DMS79 (cell line): ENCODE measurements at places on chromosomes 12 and 14.

DNA sequence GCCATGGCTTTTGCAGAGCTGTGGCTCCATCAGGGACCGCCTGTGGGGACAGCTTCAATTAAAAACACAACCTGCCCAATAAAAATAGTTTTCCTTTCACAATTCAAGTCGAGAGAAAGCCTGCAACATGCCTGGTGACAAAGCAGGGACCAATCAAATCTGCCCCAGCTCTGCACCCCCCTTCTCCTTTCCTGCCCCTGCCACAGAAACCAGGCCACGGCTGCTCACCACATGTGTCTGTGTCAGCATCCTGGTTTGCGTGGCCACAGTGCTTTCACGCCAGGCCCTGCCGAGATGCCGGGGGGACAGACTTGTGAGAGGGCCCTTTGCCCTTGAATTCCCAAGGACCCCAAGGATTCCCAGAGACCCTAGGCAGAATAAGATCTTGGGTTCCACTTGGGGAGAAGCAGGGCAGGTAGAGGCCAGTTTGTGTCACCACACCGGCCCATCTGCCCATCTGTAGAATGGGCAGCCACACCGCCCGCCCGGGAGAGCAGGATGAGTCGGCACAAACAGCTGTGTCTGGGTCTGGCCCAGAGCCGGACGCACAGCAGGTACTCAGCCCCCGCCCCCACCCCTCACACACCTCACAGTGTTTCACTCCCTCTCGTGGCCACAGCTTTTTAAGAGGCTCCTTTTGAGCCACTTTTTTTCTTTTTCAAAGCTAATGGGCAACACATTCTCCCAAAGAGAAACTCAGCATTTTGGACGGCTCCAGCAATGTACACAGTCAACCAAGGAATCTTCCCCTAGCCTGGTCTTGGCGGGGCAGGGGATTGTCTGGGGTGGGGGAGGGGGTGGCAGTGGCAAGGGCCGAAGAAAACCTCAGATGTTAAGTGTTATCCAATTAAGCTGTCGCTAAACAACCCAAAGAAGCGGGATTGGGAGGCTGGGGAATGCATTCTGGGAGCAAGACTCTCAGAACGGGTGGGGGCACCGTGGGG is 41.5 kb downstream of the BCL11B start:
- DNase-seq: peak; percentile 35

- no peak for DNase-seq
Observed at GRCh38 chr12:14868916-14869506, 16.6 kb downstream of the MGP start.

GRCh38 chr14:64763801-64764621 is 59.8 kb downstream of the PLEKHG3 start:
- DNase-seq: no peak

- no peak for DNase-seq
Observed at GRCh38 chr14:21521501-21521900, 4.6 kb downstream of the SALL2 start.

GRCh38 chr12:3242199-3242863 is 165.2 kb downstream of the TSPAN9 start:
- DNase-seq: no peak

- no peak for DNase-seq
Observed at GRCh38 chr14:96592591-96593386, 90.6 kb downstream of the PAPOLA start.

- no peak for DNase-seq
Observed at GRCh38 chr12:24478254-24478653, 470.6 kb downstream of the BCAT1 start.

DNA sequence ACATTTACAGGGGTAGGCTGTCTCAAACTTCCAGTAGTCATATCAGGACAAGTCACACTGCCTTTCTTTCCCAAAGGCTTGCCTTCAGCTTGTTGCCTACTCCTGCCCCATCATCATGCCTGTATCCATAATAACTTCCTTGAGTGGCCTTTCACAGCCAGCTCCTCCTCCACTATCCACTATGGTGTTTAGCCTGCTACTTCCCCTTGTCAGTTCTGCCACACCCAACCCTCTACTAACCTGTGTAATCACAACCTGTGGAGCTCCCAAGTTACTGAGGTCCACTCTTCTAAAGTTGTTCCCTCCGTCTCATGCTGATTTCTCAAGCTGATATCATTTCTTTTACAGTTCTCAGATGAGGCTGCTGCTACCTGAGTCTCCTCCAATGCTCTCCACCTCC is 159.9 kb downstream of the BMP4 start:
- no peak for DNase-seq

DNA sequence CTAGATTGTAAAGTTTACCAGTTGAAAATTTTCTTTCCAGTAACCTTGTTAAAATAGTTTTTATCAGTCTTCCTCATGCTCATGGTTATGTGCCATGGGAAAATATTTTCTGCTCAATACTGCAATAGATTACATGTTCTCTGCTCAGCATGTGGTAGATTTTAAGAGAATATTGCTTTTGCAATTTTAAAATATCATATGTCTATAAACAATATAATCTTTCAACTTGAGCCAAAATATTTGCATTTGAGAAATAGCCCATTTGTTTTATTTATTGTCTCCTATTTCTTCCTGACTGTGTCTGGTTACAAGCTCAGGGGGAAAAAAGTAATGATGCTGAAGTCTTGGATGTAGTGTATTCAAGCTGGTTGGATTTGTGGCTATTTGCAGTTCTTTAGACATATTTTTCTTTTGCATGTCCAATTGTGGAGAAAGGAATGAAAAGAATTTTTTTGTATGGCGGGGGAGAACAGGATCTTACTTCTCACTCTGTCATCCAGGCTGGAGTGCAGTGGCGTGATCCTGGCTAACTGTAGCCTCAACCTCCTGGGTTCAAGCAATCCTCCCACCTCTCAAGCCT is 342.6 kb upstream of the NAV3 start:
- DNase-seq: no peak

- no peak for DNase-seq
Observed at GRCh38 chr14:57479197-57479596, 14.5 kb downstream of the CCDC198 start.

DNA sequence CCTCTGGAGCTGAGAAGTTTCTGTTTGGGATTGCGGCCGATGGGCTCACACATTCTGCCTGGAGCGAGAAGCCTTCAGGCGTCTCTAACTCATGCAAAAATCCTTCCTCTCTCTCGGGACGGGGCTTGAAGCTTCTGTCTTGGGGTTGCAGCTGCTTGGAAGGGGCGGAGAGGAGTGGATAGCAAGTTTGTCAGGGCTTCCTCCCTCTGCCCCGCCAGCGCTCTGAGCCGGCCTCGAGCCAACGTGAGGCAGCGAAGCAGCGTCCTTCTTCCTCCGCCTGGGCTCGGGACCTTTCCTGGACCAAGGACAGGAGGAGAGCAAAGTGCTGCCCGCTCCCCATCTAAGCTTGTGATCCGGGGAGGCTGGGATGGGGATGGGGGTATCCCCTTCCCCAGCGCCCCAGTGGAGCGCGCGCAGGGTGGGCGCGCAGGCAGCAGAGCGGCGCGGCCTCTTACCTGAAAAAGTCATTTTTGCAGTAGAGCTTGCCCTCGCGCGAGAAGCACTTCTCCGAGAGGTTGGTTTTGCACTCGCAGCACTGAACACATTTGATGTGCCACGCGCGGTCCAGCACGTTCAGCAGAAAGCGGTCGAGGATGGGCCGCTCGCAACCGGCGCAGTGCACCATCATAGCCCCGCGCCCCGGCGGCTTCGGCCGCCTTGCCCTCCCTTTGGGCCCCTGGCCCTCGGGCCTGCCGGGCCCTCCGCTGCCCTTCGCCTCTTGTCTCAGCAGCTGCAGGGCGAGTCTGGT is 626 bp downstream of the LHX5 start:
- no peak for DNase-seq

DNA sequence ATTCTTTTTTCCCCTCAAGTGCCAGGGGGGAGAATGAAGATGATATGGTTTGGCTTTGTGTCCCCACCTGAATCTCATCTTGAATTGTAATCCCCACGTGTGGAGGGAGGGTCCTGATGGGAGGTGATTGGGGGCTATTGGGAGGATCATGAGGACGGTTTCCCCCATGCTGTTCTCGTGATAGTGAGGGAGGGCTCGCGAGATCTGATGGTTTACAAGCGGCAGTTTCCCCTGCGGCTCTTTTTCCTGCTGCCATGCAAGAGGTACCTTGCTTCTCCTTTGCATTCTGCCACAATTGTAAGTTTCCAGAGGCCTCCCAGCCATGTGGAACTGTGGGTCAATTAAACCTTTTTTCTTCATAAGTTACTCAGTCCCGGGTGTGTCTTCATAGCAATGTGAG is 173.7 kb downstream of the CAND1 start:
- no peak for DNase-seq

GRCh38 chr14:35155962-35156361 is 33.6 kb downstream of the PRORP start:
- DNase-seq: no peak

- no peak for DNase-seq
Observed at GRCh38 chr12:89058402-89058801, 293.9 kb downstream of the DUSP6 start.

DNA sequence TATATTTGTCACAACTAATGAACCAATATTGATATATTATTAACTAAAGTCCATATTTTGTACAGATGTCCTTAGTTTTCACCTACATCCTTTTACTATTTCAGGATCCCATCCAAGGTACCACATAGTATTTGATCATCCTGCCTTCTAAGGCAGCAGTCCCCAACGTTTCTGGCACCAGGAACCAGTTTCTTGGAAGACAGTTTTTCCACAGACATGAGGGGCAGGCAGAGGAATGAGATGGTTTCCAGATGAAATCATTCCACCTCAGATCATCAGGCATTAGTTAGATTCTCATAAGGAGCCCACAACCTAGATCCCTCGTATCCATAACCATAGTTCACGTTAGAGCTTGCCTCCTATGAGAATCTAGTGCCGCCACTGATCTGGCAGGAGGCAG is 82.8 kb upstream of the BCL2L14 start:
- DNase-seq: no peak

DNA sequence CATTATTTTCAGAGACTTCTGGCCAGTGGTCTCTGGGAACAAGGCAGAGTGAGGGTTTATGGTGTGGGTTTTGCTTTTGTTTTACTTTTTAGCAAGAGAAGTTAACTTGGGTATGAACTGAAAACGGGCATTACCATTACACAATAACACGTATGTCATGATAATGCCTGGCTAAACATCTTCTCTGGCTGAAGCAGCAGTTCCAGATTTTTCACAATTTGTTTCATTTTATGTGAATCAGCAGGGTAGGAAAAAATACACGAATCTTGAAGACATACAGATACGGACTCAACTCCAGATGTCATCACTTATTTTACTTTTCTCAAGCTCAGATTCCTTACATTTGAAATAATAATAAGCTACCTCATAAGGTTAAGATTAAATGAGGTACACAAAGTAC is 2.5 kb upstream of the PCNX4 start:
- DNase-seq: no peak

- DNase-seq: no peak
Observed at GRCh38 chr14:20999591-20999990, 498 bp downstream of the SLC39A2 start.

DNA sequence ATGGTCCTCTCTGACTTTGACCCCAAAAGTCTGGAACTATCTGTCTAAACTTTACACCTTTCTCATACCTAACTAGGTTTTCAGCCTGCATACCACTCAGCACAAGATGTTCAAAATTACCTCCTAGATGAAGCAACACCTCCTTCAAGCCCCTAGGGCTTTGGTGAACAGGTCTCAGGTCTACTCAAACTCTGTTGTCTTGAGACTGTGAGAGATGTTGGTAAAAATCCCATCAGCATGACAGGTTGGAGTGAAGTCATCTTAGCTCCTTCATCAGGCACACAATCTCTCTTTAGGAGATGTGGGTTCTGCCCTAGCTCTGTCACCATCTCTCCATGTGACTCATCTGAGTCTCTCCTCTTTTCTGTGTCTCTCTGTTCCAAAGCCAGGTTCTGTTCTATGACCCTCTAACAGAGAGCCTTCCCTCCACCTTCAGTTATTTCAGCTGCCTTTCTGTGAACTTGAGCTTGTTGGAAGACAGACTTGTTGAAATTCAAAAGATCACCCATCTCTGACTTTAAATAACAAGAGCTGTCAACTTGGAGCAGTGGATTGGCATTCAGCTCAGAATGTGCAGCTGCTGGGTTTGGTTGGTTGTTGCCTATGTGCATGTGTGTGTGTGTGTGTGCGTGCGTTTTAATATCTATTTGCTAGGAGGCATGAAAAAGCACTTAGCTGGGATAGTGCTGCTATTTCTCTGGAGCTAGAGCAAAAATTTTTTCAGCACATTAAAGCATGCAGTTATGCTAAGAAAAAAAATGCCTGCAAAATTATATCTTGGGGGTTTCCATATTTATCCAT is 130.7 kb downstream of the CRACR2A start:
- no peak for DNase-seq

GRCh38 chr12:56601503-56601902 is 28.6 kb downstream of the BAZ2A start:
- no peak for DNase-seq

GRCh38 chr12:71938728-71939385 is at the start of gene TPH2:
Gene TPH2, plus strand, starts transcription at chr12:71938845. Its CDS starts 142 bp downstream, at chr12:71938987.
- no peak for DNase-seq
